ENCODE measurements at places on chromosomes 11 and 22. TPM values are rescaled to one million over a fixed set of nuclear protein-coding genes. Genes with fewer than 3 reads are reported as not detected.

- DNase-seq = no peak
Measured at GRCh38 chr11:15826826-15827225, 529.5 kb downstream of the SOX6 start.

GRCh38 chr11:132586801-132587200 lies 945.5 kb downstream of the OPCML start:
- DNase-seq = no peak

GRCh38 chr11:35157814-35158700 lies 19.1 kb downstream of the CD44 start:
- no peak for DNase-seq

The CSF2RB gene
- 1.2 TPM for total RNA-seq

GRCh38 chr11:70721006-70721405 lies 322.7 kb downstream of the CTTN start:
- DNase-seq = peak; percentile 17

GRCh38 chr11:44112091-44112821 lies 16.8 kb downstream of the EXT2 start:
- no peak for DNase-seq

- DNase-seq = no peak
Measured at GRCh38 chr11:126159719-126160344, 51.6 kb downstream of the RPUSD4 start.

GRCh38 chr11:94546886-94547285 lies 3.2 kb downstream of the FUT4 start:
- DNase-seq = no peak

DNA sequence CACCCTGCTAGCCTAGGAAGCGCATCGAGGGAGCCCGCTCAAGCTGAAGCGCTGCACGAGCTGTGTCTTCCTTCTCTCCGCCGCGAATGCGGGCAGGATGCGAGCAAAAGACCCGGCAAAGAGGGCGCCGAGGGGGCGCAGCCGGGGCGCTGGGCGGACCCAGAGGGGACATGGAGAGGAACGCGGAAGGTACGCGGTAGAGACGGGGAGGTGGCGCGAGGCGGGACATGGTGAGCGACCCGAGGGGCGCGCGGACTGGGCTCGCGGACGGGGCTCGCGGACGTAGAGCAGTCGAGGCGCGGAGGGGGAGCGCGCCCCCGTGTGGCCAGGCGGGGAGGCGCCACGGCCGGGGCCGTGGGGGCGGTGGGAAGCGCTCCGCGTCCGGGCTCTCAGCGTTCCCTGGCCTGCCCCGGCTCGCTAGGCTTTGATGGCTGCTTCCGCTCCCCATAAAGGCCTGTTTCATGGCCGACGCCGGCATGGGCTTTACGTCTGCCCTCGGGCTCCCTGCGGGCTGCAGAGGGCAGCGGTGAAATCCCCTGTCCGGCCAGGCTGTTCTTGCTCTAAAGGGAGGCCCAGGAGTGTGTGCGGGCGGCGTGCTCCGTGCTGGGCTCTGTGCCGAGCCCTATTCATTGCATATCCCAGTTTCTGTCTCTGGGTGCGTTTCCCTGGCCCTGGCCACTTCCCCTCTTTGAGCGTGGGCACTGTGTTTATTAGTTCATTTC lies 31.2 kb upstream of the TRIM29 start:
- peak; percentile 92 for DNase-seq

- no peak for DNase-seq
Measured at GRCh38 chr11:121554552-121554951, 101.8 kb upstream of the SORL1-AS1 start.

The SOX10 gene
- not detected for total RNA-seq

The RRP7A gene
- 29.0 TPM for total RNA-seq

DNA sequence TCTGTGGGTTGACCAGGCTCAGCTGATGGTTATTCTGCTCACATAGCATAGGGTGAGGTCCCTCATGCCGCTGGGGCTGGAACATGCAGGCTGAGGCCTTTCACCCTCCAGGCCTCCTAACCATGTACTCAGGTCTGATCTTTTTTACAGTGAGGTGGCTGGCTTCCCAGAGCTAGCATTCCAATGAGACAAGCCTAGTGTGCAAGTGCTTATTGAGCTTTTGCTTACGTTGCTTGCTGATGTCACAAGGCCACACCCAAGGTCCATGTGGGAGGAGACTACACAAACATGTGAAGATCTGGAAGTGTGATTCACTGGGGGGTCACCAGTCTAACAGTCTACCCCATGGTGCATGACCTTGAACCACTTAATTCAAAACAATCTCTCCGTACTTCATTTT lies 33.9 kb downstream of the ISX start:
- DNase-seq = no peak

DNA sequence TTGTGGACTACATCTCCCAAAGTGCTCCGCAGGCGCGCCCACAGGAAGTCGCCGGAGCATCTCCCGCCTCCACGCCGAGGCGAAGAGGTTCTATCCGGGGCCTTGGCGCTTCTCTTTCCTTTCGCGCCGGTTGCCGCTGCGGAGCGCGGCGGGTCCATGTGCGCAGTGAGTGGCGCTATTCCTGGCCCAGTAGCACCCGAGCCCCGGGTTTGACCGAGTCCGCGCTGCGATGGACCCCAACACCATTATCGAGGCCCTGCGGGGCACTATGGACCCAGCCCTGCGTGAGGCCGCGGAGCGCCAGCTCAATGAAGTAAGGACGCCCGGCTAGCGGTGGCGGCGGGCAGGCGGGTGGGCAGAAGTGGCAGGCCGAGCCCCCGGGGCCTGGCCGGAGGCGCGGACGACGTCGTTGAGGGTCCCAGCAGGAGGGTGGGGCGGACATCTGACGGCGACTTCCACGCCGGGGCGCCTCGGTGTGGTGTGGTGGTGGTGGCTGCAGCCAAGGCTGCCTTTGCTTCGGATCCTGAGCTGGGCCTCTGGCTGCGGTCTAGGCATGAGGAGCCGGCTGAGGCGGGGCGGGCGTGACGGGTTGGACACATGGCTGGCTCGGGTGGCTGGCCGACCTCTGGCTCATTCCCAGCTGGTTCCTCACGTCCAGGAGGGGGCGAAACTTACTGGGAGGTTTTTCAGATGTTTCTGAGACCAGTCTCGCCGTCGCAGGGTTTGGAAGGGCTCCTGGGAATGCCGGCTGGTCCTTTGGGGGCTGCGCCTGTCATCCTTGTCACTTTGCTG lies at the start of gene IPO7:
TSS of gene IPO7 (plus strand) at position 118 of the 792 bp plus-strand sequence. CDS start at position 230, 112 bp downstream.
- peak; percentile 96 for DNase-seq

DNA sequence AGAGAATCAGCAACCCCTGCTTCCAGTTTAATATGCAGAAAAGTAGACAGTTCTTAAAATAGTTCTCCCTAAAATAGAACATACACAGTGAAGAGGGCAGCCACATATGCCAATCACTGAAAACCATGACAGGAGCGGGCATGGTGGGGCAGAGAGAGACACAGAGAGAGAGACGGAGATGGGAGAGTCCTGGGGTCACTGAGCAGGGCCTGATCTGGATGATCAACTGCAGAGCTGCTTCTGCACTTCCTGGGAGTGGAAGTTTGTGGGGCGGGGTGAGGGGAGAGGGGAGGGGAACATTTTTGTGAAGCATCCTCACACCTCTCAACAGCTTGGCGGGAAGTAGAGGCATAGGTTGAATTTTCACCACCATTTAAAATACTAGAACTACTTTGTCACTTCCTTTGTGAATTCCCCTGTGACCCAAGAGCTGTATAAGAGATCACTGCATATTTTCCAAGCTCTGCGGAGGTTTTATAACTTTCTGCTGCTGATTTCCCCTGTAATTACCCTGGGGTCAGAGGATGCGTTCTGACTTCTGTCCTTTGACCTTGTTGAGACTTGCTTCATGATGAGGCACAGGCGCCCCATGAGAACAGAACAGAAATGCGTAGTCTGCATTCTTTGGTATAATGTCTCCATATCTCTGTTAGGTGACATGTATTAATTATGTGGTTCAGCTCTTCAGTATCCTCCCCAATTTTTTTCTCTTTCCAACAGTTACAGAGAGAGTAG lies 419.4 kb downstream of the BRD1 start:
- peak; percentile 13 for DNase-seq

The ANKK1 gene
- total RNA-seq = not detected

The SRPRA gene
- 99.5 TPM for total RNA-seq

GRCh38 chr11:126510621-126511370 lies 155.3 kb downstream of the ST3GAL4 start:
- peak; percentile 75 for DNase-seq

- no peak for DNase-seq
Measured at GRCh38 chr22:26592421-26592891, 2.5 kb upstream of the TPST2 start.

The HOATZ gene
- total RNA-seq = not detected

GRCh38 chr11:47342036-47342803 lies 10.3 kb downstream of the MYBPC3 start:
- peak; percentile 62 for DNase-seq

DNA sequence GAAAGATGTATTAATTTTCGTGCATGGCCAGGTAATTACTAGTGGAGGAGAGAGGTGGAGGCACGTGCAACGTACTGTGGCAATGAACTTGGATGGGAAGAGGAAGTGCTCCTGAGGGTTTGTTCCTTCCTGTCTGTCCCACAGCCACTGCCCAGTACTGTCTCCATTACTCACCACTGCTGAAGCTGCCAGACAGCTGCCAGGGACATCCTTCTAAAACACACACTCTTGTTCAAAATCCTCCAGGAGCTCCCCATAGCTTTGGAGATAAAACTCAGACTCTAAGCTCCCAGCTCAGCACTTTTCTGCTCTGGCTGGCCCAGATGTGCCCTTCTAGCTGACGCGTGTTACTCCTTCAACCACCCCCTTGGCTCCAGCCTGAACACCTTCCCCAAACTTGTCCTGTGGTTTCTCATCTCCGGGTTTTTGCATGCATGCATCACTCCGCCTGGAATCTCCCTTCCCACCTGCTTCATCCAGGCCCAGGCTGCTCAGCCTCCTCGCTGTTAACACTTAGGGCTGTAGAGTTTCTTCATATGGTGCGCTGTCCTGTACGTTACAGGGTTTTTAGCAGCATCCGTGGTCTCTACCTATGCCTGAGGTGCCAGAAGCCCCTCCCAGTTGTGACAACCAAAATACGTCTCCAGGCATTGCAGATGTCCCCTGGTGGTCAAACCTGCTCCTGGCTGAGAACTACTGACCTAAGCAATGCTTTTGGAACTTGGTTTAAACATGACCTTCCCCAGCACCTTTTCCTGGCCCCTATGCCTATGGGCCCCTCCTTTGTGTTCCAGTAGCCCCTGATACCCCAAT lies 69.5 kb downstream of the C11orf91 start:
- no peak for DNase-seq

GRCh38 chr11:114738954-114739353 lies 60.6 kb downstream of the NXPE2 start:
- peak; percentile 70 for DNase-seq

- no peak for DNase-seq
Measured at GRCh38 chr11:64729851-64730382, 6.9 kb upstream of the NRXN2 start.

DNA sequence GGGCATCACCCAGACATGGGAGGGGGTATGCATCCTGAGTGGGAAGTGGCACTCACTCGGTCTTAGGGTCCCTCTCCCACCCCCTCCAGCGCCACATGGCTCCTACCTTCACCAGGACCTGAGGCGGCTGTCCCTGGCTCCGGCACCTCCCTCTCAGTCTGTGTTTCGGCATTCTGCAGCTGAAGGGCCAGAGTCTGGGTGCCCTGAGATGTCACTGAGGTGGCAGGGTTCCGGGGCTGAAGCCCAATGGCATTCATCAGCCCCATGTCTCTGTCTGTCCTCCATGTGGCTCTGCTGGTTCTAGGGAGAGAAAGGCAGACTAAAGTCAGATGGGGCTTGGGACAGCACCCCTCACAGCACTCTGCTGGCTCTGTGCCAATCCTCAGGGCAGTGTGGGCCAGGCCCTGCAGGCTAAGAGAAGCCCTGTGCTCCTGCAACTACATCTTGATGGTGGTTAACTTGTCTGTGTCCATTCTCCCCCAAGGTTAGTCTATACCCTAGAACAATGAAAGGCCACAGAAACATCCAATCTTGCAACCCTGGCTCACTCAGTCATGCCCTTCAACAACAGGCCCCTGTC lies 16.9 kb upstream of the CHRM4 start:
- DNase-seq = peak; percentile 38

GRCh38 chr11:120554766-120555432 lies 43.4 kb downstream of the GRIK4 start:
- DNase-seq = no peak

DNA sequence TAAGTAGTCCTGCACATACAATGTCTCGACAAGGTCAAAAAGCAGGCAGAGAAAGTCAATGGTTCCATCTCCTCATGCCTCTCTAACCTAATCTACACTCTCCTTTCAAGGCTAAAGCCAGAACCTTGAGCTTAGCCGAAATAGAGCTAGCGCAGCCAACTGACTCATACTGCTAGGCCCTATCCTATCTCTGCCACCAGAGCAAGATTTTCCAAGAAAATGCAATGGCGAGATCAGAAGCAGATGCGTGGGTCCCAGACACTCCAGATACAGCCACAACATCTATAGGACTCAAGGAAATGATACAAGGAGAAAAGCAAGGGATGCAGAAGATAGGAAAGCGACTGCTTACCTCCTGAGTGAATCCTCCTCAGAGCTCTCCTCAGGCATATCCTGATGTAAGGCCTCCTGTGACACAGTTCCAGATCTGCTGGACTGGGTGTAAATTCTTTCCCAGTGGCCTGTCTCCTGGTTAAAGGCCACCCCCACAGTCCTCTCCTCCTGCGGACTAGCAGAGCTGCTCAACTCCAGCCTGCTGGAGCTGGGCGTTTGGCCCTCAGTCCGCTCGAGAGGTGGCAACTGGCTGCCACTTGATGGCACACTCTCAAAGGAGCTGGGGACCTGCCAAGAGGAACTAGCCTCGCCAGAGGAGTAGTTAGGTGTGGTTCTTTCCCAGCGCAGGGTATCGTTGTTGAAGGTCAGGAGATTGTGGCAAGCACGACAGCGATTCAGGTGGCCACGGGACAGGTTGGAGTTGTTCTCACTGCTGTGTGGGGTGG lies 52.0 kb downstream of the AMBRA1 start:
- no peak for DNase-seq

GRCh38 chr11:5275369-5276110 lies 5.8 kb upstream of the HBE1 start:
- DNase-seq = no peak

- DNase-seq = peak; percentile 25
Measured at GRCh38 chr22:25352294-25352680, 132.8 kb downstream of the CRYBB2 start.

- DNase-seq = no peak
Measured at GRCh38 chr11:74438681-74439080, 28.7 kb downstream of the KCNE3 start.

The MMP1 gene
- 0.72 TPM for total RNA-seq
